ENCODE measurements at places on chromosomes 7 and 10.

GRCh38 chr10:15791816-15792524 is 68.3 kb downstream of the MINDY3 start:
- DNase-seq = no peak

DNA sequence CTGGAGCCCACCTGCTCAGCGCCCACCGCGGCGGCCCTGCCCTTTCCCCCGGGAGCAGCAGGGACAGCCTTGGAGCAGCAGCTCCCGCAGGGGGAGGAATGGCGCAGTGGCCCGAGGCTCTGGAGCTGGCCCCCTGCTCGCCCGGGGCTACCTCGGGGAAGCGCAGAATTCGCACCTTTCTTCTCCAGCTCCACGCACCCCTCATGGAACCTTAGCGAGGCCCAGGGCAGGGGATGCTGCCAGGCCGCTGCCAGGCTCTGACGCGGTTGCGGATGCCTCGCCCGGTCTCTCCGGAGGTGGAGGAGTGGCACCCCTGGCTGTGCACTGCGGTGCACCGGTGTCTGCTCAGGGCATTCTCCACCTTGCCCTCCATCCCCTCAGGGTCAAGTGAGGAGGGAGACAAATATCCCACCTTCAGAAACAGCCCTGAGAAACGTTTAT is 84.9 kb upstream of the MKI67 start:
- DNase-seq = no peak

- no peak for DNase-seq
Observed at GRCh38 chr7:52639126-52639525, 396.3 kb upstream of the POM121L12 start.

DNA sequence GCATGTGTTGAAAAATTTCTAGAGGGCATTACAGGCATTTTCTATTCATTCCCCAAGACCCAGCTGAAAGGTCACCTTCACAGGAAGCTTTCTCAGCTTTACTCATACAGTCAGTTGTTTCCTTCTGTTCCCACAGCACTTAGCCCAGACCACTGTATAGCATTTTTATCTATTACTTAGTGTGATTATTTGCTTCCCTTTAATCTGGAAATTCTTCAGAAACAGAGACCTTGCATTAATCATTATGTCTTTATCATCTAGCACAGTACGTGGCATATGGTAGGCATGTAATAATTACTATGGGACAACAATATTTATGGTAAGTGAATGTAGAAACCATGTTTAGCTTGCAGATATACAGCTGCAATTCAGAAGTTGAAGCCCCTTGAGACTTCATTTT is 38.2 kb upstream of the CDK6 start:
- DNase-seq = no peak

- DNase-seq = no peak
Observed at GRCh38 chr10:123126246-123126645, 9.5 kb upstream of the HMX3 start.

DNA sequence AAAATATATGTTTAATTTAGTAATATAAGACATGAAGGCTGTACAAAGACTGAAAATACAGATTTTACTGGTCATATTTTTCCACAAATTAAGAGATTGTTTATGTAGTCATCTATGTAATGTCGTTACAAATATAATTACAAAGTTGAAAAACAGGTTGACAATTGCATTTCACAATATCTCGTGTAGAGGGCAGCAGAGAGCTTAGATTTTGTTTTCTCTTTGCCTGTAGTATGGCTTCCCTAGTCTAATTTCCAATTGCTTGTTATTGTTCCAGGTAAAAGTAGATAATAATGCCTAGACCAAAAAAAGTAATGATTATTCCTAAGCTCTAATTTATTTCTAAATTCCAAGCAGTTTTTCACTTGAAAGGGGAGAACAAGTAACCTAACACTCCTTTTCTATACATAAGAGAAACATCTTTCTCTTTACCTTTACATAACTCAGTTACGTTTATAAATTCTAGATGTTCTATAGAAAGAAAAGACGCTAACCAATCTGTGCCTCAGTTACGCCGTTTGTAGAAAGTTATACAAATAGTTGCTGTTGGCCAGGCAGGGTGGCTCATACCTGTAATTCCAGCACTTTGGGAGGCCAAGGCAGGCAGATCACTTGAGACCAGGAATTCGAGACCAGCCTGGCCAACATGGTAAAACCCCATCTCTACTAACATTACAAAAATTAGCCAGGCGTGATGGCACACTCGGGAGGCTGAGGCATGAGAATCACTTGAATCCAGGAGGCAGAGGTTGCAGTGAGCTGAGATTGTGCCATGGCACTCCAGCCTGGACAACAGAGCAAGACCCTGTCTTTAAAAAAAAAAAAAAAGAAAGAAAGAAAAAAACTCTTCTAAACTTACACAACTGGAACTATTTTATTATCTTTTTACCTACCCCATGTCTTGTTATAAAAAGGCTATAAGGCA is 30.0 kb downstream of the NET1 start:
- no peak for DNase-seq

DNA sequence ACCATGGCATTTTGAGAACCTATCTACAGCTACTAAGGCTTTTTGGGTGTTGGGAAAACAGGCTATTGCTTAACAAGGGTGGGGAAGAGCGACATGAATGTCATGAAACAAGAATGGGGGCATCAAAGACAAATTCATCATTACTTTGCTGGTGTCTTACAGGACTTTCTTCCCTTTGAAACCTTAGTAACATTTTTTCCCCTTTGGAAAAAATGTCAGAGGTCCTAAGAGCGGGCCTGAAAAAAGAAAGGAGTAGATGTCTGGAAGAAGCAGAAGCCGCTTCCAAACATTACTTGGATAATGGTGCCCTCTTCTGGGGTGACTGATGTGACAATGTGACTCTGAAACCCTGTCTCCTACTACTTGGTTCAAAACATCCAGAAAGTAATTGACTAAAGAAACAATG is 3.8 kb upstream of the DDX50 start:
- no peak for DNase-seq

DNA sequence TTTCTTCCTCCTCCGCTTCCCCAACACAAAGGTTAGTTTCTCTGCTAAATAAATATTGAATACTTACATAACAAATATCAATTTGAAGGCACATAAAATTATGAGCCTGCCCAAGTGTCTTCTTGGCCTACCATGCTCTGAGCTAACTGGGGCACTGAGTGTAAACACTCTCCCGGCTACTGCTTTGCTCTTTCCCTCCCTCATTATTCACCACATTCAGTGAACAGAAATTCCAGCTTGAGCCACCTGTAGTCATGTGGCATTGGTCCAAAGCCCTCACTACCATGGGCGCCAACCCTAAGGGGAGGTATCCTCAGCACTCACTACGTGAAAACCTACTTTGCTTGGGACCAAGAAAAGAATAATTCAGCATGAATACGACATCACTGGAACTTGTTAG is 409.0 kb downstream of the KCNMA1 start:
- no peak for DNase-seq

GRCh38 chr10:133027482-133027881 is 60.2 kb upstream of the ADGRA1 start:
- no peak for DNase-seq

DNA sequence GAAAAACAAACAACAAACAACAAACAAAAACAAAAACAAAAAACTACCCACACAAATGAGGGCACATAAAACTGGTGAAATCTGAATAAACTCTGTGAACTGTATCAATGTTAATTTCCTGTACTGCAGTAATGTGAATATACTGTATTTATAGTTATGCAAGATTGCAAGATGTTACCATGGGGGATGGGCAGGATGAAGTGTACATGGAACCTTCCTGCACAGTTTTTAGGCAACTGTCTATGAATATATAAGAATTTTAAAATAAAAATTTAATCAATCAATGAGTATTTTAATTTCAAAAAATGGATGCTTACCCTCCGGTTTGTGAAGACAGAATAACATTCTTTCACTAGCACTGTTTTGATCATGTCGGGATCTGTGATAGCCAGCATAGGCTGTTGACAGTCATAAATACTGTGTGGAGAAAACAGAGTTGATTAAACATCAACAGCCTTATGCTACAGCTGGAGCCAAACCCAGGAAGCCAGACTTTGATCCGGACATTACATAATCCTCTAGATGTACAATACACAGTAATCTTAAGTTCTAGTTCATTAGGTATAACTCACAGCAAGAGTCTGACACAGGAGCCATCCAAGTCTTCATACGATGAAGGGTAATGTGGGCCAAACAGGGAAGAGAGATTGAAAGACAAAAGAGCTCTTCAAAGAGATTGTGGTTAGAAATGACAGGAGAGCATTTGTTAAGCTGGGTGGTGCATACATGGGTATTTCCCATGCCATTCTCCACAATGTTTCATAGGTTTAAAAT is 14.8 kb downstream of the CYP3A7 start:
- DNase-seq = no peak

GRCh38 chr7:5709347-5709950 is 72.0 kb downstream of the RNF216 start:
- DNase-seq = no peak

DNA sequence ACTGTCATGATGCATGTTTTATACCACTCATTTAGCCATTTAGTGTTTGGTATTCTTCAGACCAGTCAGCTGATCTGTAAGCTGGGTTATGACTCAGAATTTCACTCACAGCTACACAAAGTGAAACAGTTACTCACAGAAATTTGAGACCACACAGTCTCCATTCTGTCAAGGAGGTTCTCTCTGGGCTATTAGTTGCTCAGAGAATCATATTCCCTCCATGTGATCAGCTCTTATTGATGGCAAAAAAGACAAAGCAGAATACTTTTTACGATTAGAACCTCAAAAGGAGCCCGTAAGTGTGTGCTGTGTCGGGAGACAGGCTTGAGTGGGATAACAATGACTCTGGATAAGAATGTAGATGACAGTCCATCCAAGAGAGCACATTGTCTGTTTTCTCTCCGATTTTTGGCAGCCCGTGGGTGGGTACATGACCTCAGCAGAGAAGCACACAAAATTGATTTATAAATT is 277.6 kb upstream of the SORCS1 start:
- DNase-seq = no peak

DNA sequence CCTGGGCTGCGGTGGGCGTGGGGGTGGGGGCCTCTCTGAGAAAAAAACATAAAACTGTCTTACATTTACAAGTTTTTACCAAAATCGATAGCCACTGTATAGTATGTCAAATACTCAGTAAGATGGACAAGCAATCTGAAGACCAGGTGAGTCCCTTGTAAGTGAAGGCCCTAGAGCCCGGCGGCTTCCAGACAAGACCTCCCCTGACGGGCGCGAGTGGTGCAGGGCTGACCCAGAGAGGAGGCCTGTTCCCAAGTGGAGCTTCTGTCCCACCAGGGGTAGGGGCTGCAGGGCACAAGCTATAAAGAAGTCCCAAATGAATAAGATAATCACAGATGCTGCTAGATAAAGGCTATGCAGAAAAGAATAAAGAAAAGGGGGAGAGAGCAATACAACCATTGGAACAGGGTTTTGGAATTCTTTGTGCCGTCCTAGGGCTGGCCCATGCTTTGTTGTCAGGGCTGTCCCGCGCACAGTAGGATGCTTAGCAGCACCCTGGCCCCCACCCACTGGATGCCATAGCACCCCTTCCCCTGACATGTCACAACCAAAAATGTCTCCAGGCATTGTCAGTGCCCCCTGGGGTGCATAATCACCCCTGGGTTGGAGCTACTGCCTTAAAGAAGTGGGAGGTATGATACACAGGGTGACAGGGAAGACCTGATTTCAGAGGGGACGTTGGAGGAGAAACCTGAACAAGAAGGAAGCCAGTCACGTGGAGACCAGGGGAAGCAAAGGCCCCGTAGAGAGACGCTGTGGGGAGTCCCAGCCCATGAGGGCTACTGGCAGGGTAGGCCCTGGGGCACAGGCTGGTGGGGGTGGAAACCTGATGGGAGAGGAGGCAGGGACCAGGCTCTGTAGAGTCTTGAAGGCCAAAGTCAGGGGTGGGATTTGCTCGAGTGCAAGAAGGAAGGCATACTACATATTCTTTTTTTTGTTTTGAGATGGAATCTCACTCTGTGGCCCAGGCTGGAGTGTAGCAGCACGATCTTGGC is 43.1 kb downstream of the CHST15 start:
- no peak for DNase-seq

GRCh38 chr10:43238462-43238861 is 28.4 kb downstream of the RASGEF1A start:
- peak; percentile 37 for DNase-seq

DNA sequence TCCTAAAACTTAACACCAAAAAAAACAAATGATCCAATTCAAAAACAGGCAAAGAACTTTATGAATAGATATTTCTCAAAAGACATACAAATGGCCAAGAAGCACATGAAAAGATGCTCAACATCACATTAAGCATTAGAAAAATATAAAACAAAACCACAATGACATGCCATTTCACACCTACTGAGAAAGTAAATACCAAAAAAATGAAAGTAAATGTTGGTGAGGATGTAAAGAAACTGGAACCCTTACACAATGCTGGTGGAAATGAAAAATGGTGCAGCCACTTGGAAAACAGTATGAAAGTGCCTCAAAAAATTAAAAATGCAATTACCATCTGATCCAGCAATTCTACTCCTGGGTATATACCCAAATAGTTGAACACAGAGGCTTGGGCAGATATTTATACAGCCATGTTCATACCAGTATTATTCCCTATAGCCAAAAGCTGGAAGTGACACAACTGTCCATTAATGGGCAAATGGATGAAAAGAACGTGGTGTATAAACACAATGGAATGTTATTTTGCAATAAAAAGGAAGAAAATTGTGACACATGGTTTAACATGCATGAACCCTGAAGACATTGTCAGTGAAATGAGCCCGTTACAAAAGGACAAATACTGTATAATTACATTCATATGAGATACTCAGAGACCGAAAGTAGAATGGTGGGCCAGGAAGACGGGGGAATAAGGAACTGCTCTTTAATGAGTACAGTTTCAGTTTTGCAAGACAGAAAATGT is 89.0 kb downstream of the JMJD1C start:
- DNase-seq = no peak

DNA sequence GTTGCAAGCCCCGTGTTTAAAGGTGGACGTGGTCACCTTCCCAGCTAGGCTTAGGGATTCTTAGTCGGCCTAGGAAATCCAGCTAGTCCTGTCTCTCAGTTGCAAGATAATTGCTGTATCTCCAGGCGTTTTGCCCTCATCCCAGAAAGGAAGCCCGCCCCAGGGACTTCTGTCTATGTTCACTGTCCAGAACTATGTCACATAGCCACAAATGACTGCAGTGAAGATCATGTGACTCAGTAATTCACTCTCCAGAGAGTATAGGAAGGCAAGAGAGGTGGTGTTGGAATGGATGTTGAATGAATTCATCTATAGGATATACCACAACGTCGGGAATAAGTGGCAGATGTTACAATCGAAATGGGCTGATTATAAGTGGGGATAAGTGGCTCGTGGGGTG is 349 bp upstream of the ERVW-1 start:
- no peak for DNase-seq

GRCh38 chr7:94239661-94240234 is 154.9 kb upstream of the COL1A2 start:
- no peak for DNase-seq

DNA sequence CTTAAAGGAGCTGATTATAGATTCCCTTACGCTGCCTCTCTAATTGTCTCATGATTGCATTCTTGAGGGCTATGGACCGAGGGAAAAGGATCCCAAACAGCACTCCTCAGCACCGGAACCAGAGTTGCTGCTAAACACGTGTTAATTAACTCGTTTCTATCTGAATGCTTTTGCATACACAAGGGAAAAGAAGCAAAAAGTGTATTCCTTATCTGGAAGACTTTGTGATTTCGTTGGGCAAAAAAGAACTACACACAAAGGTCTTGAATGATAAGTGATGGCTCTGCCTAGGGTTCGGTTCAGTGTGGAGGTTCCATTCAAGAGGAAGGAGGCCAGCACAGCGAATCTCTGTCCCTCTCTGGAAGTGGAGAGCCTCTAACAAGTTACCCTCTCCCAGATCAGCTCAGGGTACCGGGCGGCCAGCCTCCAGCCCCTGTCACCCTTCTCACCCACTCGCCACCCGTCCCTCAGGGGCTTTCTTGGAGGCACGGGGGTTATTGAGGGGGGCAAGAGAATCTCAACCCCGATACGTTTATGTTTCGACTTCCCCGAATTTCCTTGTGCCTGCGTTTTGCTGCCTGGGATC is 515 bp upstream of the SLC4A2 start:
- DNase-seq = no peak

Measured in activated CD8-positive, alpha-beta memory T cell treated with anti-CD3 and anti-CD28 coated beads for 24 hours (primary cell).